Stimulated activated CD8-positive, alpha-beta memory T cell treated with anti-CD3 and anti-CD28 coated beads, Interleukin-15, amount 100 ng/mL, for 24 hours (primary cell): ENCODE measurements at places on chromosomes 7 and 10.

- DNase-seq, result no peak
Observed at GRCh38 chr7:100191775-100192174, 14.1 kb downstream of the STAG3 start.

DNA sequence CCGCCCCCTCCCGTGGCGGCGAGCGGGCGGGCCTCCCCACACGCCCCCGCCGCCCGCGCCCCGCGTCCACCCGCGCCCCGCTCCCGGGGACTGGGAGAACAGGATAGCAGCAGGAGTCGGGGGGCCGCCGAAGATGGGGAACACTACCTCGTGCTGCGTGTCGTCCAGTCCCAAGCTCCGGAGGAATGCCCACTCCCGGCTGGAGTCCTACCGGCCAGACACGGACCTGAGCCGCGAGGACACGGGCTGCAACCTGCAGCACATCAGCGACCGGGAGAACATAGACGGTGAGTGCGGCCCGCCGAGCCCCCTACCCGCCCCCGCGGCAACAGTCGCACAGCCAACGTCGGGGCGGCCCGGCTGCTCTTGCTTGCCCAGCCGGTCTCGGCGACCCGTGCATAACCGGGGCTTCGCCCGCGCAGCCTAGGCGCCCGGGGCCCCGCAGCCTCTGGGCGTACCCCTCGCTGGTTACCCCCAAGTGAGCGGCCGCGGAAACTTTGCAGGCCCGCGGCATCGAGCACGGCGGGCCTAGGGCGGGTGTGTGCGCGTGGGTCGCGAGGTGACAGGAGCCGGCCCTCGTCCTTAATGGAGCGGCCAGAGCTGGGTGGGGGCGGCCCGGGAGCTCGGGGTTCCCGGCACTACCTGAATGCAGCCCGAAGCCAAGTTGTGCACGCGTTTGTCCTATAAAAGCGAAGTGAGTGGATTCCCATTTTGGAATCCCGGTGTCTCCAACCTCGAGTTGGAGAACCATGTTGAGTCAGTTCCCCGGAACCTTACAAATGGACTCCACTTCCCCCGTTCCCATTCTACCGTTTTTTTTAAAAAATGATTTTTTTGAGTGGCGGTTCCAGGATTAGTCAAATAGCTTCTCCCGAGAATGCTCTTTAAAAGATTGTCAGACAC is 863 bp downstream of the CCNY start:
- DNase-seq, result no peak

GRCh38 chr10:129965959-129966358 is 1.9 kb upstream of the EBF3 start:
- DNase-seq, result no peak

DNA sequence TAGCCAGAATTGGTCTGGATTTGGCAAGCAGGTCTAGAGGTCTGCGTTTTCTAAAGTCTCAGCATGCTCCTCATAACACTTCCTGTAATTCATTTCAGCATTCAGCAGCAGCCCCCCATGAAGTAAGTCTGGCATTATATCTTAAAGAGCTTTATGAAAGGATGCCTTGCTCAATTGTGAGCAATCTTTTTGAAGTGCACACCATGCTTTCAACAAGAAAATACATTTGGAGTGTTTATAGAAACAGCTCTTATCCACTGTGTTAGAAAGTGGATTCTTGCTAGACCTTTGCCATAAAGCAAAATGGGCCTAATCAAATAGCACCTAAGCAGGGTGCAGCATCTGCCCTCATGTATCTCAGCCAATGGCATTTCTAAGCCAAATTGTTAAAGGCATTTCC is 378.0 kb upstream of the AKR1E2 start:
- no peak for DNase-seq

DNA sequence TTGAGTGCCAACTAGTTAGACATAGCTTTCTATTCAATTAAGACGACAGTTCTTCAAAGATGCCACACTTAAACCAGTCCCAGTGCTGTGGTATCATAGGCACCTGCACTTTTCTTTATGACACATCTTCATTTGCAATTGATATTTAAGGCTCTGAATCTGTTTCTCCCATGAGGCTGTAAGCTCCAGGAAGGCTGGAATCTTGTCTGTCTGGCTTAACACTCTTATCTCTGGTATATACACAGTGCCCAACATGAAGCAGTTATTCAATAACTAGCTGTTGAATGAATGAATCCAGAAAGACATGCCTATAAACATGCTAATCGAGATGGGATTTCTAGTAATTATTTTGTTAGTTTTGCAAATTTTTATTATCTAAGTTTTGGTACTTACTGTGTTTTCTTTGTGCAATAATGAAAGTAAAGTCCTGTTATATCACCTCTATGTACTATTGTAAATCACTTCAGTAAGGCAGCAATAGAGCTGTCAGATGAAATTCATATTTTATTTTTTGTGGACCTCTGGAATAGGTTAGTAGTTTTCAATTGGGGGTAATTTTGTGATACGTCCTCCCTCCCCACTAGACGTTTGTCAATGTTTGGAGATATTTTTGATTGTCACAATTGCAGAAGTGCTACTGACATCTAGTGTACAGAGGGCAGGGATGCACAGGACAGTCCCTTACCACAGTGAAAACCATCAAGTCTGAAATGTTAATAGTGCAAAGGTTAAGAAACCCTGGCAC is 51.3 kb upstream of the STEAP4 start:
- no peak for DNase-seq

DNA sequence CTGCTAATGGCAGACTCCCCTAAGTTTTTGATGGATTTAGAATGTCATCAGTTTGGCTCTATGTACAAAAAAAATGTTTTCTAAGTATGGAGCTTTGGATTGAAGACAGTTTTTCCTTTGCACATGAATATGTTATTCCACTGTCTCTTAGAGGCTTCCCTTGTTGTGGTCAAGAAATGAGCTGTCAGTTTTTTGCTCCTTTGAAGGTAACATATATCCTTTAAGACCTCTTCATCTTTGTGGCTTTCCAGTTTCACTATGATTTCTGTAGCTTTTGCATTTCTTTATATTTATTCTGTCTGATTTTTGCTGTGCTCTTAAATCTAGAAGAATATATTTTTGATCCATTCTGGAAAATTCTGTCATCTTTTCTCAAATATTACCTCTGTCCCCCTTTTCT is 15.8 kb upstream of the ODAD2 start:
- no peak for DNase-seq

- no peak for DNase-seq
Observed at GRCh38 chr10:70729763-70730357, 55.3 kb downstream of the TBATA start.

DNA sequence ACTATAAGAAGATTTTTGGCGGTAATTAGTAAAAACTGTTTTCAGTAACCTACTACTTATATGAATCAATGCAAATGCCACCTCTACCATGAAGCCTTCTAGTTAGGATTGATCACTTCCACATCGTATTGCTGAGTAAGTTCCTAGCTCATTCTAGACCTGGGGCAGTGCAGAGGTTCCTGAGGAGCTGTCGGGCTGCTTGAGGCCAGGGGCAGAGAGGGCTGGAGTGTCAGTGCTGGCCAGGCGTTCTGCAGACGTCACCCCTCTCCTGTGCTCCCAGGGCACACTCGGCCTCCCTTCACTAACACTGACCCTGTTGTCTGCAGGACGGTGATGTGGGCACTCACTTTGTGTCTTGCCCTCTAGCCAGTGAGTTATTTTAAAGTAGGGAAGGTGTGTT is 275.7 kb downstream of the CELF2 start:
- DNase-seq, result no peak

GRCh38 chr7:157373493-157373892 is 36.7 kb downstream of the DNAJB6 start:
- no peak for DNase-seq

GRCh38 chr7:34341326-34341725 is 316.7 kb upstream of the NPSR1 start:
- DNase-seq, result no peak

DNA sequence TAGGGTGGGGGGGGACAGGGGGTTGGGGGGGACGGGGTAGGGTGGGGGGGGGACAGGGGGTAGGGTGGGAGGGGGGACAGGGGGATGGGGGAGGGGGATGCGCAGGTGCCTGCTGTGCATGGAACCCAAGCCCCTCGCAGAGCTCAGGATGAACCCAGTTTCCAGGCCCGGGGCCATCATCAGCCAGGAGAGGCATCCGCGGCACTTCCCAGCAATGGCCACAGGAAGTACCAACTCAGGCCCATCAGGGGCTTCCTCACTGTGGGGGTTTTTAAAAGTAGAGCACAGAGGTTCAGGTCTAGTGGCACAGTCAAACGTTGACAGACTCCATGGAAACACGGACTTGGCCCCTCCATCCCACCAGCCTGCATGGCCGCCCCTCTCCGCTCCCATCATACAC is 172.7 kb downstream of the DIP2C start:
- no peak for DNase-seq

GRCh38 chr10:62460393-62460792 is 86.2 kb downstream of the ZNF365 start:
- no peak for DNase-seq

DNA sequence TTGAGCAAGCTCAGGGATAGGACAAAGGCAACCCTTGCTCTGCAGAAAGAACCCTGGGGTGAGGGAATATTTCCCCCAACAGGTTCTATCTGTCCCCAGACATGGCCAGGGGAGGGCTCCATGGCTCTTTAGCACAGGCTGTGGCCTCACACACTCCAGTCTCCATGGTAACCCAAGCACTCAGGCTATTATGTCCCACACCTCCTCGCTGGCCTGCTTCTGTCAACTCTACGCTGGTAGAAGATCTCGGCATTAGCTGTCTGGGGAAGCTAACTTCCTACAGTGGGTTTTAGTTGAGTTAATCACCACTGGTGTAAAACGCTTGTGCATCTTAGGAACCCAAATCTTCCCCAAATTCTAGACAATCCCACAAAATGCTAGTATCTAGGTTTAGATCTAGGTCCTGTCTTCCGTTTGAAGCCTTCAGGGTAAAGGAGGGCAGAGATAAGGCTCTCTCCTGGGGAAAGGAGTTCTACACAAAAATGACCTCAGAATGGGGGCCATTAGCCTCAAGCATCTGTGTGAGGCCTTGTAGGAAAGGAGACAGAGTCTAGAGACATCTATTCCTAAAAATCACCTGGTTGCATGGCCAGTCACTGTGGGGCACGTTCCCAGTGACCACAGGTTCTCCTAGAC is 36.7 kb upstream of the SLIT1 start:
- DNase-seq, result no peak

DNA sequence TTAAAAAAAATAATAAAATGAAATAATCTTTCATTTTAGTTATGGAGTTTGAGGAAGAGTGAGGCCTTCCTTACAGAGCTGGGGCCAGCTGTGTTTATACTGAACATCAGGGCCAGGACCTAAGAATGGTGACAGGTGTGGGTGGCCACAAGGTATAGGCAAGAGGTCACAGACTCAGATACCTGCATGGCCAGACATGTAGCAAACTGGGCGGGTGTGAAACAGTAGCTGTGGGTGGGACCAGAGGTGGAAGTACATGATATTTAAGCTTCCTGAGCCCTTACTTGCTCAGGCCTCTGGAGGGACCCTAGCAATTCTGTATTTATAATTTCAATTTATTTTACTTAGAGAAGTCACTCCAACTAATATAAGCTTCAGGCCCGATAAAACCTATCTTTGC is 27.7 kb upstream of the CAMK1D start:
- no peak for DNase-seq

- no peak for DNase-seq
Observed at GRCh38 chr7:3561932-3562331, 260.9 kb downstream of the SDK1 start.

DNA sequence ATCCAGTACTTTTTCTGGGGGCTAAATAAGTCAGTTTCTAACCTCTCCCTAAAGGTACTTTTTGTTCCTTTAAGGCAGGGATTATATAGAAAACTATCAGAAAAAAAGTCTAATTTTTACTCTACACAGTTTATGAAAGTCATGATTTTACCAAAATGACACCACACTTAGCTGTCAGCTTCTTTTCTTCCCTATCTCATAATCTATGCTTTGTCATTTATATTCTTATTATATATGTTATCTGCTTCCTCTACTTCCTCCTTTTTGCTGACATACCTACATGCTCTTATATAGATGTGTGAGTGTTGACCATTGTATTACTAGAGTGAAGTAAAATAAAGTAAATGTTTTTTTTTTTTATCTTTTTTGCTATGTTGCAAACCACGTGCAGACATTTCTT is 203.9 kb upstream of the CHRM2 start:
- DNase-seq, result no peak

DNA sequence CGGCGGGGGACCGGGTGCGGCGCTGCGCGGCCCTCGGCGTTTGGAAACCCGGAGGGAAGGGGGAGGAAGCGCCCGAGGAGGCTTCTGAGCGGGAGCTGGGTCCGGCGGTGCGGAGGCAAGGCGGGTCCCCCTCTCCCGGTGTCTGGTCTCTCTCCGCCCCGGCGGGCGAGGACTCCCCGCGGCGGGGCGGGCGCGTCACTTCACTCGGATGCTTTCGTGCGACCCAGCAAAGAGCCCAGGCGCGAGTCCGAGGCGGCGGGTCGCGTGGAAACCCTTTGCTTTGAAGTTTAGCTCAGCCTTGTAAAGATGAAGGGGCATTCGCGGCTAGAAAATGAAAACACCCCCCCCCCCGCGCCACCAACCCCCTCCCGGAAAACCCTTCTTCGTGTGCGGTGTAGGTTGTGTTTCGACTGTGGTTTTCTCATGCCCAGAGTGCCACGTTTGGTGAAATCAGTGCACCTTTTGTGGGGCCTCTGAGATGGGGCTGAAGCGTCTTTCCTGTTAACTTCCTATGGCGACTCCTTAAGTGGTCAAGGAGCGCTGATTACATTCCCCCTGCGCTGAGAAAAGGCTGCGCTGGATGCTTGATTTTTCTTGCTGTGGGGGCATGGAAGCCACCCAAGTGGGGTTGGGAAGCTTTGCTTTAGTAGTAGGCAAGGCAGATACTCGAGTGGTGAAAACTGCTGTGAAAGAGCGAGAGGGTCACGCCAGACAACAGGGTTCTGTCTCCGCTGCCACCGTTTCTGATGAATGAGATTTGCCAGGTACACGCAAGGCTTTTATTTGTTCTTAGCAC is 876 bp downstream of the GNAI1 start:
- no peak for DNase-seq

- DNase-seq, result no peak
Observed at GRCh38 chr10:17805921-17806577, 3.1 kb upstream of the MRC1 start.

DNA sequence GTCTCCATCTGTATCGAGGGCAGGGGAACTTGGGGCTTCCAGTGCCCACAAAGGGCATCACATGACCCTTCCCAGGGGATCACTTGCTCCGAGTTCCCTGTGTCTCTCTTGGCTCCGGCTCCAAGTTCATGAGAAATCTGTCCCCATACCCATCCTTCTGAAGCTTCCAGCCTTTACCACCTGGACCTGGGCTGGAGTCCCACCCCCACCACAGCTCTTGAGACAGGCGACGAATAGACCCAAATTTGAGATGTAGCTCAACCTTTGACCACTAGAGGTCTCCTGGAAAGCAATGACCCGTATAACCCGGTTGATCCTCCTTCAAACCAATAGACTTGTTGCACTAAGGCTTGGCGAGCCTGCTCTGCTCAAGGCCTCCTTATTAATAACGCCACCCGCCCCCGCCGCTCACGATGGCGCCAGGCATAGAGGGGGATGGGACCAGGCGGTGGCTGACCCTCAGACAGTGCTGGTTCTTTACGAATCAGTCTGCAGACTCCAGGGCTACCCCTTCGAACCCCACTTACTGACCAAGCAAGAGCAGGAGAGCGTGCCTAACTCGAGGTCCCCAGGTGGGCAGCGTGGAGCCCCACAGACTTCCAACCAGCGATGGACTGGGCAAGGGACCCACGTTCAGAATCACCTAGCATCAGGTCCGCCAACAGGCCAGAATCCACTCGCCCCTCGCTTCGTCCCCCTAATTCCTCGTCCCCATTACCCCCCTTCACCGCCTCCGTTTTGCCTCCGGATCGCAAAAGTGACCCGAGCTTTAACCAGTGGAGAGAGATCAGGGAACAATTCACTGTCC is 4.4 kb upstream of the ARID5B start:
- no peak for DNase-seq
